Stimulated activated CD8-positive, alpha-beta memory T cell treated with anti-CD3 and anti-CD28 coated beads, Interleukin-4, amount 100 ng/mL, for 4 hours (primary cell): ENCODE measurements at places on chromosomes 5 and 9.

DNA sequence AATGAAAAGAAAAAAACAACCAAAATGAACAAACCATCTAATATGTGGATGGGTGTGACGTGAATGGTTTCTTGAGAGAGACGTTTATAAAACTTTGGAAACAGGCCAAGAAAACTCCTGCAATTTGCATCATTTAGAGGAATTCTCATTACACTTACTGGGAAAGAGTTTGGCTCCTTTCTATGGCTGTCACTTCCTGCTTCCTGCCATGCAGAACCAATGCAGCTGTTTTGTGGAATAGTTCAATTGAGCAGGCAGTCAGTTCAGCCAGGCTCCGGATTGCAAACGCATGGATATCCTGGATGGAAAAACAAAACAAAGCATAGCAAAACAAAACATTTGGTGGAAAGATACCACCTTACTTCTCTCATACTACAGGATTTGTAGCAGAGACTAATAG, 36.6 kb downstream of the FAM114A2 start:
- DNase-seq: no peak

- DNase-seq: no peak
These were observed 96.9 kb downstream of the KCNN2 start for GRCh38 chr5:114458726-114459125.

GRCh38 chr9:107635101-107635802, 145.7 kb upstream of the KLF4 start:
- no peak for DNase-seq

- no peak for DNase-seq
These were observed 1.6 kb upstream of the ANXA2R start for GRCh38 chr5:43041669-43042175.

DNA sequence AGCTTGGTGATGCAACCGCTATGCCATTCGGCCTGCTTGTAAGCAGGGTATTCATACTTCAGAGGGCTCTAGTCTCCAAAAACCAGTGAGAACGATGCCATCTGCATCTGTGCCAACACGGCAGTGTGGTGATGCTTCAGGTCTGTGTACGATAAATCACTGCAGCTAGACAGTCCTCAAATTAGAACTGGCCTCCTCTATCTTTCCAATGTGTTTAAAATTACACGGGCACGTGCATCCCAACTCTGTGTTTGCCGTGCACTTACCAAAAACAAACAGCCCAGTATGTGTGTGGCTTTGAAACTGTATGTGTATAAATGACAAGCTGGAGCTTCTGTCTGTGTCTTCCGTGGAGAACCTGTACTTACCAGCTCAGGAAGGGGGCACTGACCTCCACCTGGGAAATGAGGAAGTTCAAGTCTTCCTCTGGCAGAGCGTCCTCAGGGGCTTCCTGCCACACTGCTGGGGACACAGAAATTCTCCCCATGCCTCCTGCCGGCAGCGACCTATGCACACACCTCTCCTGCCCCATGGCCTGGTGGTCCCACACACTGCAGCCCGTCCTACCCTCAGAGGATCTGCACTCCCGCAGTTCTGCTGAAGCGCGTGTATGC, 12.3 kb downstream of the MED10 start:
- no peak for DNase-seq

- no peak for DNase-seq
These were observed 44.1 kb downstream of the PTPN3 start for GRCh38 chr9:109454041-109454440.

DNA sequence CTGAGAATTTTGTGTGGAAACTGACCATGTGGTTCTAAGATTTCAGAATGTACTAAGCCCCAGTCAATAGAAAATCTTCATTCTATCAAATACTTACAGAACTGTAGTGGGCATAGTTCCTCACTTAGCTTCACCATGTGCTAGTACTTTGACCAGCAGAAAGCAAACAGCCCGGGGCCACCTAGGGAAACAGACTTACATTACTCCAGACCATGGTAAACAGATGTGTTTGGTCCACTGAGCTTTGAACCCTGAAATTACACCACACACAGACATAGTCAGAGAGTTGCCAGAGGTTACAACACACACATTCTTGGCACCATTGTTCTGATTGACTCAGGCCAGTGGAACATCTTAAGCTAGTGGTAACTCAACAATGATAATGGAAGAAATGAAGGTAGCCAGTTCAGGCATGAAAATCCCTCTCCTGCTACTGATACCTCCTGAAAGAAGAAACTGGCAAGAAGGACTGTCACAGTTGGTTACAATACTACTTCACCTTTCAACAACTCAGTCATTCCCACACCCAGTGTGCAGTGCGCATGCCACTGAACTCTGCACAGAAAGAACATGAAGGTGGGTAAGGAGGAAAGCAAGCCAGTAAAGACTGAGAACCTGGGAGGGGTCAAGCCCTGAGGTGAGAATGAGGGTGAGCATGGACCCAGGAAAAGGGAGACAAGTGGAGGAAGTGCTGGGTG, 18.7 kb upstream of the LECT2 start:
- no peak for DNase-seq

DNA sequence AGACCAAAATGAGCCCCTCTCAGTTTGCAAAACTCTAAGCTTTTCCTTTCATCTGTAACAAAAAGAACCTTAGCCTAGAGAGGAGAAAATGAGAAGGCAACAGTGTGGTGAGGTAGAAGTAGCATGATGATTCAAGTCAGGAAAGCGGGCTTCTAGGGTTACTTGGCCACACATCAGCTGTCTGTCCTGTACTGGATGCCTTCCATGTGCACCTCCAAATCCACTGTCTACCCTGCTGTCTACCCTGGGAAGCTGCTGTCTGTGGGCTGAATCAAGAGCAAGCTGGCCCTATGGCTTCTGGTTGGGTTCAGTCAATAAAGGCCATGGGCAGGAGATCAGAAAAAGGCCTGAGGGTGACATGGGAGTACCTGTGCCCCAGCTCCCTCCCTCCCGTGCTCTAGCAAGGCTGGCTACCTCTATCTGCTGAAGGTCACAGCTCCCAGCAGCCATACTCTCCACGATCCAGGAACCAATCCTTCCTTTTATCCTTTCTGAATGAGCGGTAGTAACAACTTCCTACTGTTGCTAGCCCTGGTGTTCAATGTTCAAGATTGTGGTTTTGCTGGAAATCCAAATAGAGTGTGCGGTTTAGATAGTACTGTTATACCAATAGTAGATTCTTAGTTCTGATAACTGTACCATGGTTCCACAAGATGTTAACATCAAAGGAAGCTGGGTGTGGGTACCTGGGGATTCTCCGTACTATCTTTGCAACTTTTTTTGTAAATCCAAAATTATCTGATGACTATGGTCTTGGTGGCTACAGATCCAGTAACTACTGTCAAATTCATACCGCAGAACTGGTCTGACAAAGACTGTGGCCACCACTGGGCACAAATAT, 191.0 kb downstream of the ESM1 start:
- DNase-seq: no peak

- DNase-seq: no peak
These were observed 168.8 kb upstream of the PPP1R2B start for GRCh38 chr5:156681265-156681664.

DNA sequence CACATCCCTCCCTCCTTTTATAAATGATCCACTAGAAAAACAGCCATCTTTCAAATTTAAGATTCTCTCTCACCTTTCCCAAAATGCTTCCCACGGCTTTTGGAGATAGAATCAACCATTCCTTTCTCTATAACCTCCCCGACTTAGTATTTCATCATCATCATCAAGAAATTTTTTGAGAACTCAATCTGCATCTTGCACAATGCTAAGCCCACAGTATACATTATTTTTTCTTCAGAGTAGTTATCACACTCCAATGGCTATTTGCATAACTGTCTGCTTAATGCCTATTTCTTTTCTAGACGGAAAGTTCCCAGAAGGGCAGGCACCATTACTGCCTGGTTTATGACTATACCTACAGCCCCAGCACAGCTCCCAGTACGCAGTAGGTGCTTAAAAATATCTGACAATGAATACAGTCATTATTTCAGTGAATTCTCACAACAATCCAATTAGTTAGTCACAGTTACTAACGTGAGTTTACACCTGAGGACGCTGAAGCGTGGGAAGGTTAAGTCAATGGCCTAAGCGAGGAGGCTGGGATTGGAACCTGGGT, 212.7 kb downstream of the TTLL11 start:
- DNase-seq: no peak

GRCh38 chr5:180072556-180072955, 997 bp upstream of the RNF130 start:
- DNase-seq: no peak

DNA sequence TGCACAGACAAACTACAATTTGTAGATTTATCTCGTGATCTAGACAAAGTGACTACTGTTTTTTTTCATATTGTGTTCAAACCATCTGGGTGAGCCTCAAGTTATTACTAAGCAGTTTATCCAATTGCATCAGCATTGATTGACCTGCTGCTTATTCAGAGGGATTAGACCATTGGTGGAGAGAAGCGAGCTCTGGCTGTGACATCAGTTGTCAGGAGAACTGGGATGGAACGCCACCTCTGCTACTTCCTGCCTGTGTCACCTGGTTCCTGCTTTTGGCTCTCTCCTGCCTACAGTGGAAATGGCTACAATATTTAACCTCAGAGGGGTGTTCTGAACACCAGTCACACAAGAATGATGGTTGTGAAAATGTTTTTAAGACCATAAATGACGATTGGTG, 12.1 kb downstream of the NR4A3 start:
- DNase-seq: no peak

- DNase-seq: no peak
These were observed 17.3 kb downstream of the CSF1R start for GRCh38 chr5:150068961-150069645.
